HCEC 1CT (cell line): ENCODE measurements at places on chromosomes 13 and 19.
A peak's percentile ranks its signal among the peaks of the same experiment; 100 is the strongest.

GRCh38 chr13:77184455-77184854 is 142.4 kb downstream of the MYCBP2 start:
- DNase-seq: no peak

GRCh38 chr19:15439821-15440641 is 9.7 kb downstream of the WIZ start:
- DNase-seq: no peak

- DNase-seq: no peak
These were observed 1.2 kb downstream of the MAP1S start for GRCh38 chr19:17720440-17720839.

- DNase-seq: no peak
These were observed 8.0 kb upstream of the PDE4C start for GRCh38 chr19:18234194-18234593.

DNA sequence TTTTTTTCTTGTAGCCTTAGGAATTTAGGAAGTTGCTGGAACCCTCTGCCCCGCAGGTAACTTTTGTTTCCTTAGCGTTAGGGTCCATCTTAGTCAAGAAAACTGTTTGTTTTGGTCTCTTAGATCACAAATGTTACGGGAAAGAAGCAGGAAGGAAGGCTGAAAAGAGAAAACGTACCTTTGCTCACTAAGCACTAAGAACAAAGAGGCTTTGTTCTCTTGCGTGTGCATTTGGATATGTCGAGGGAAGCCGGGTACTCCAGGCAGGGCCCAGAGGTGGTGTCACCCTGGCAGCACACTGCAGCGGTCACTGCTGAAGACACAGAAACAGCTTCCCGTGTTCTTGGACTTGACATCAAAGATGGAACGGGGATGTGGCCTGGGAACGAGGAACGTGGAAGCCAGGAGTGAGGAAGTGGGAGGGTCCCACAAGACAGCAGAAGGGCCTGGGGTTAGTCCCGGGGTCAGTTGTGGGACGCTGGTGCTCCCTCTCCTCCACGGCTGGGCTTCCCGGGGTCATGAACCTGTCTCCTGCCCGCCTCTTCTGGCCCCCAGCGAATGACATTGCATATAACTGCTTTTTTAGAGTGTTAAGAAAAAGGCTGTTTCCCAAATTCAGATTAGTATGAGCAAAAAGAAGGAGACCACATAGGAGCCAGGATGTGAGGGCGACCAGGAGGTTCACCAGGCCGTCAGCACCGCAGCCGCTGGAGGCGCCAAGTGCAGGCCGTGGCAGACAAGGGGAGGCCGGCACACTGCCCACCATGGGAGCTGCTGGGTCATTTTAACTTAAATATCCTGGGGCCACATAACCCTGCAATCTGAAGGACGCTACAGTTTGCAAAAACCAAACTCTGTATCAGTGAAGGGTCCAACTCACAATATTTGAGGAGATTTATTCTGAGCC is 31.6 kb downstream of the ATP11A start:
- DNase-seq: no peak

DNA sequence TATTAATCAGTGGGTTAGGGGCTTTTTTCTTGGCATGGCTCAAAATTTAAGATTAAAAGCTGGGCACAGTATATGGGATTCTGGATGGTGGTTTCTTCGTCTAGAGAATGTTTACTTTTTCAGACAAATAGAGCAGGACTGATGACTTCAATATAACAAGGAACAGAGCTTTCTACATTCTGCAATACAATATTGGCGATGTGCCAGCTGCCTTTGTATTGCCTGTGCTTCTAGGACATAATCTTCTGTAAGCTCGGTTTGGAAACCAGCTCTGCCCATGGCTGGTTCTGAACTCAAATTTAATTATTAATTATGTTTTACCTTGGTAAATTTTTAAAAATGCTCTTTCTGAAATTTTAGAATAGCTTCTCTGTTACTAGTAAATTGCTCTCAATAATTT is 139.1 kb upstream of the TRPC4 start:
- no peak for DNase-seq

DNA sequence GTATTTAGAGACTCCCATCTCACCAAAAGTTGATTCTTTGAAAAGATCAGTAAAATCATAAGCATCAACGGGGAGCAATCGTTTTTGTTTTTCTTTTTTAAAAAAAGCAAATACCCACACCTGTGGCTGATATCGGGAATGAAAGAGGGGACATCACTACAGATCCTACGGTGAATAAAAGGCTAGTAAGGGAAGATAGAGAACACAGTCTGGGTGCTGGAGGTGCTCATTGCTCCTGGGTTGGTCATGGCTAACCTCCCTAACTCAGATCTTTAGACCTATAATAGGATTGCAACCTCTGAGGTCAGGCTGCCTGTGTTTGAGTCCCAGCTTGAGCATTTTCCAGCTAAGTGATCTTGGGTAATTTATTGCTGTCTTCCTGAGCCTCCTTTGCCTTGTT is 1.1 kb downstream of the EHD2 start:
- no peak for DNase-seq

GRCh38 chr13:53112522-53112921 is 83.9 kb downstream of the OLFM4 start:
- DNase-seq: no peak

GRCh38 chr13:62093984-62094780 is 678.5 kb upstream of the PCDH20 start:
- no peak for DNase-seq

DNA sequence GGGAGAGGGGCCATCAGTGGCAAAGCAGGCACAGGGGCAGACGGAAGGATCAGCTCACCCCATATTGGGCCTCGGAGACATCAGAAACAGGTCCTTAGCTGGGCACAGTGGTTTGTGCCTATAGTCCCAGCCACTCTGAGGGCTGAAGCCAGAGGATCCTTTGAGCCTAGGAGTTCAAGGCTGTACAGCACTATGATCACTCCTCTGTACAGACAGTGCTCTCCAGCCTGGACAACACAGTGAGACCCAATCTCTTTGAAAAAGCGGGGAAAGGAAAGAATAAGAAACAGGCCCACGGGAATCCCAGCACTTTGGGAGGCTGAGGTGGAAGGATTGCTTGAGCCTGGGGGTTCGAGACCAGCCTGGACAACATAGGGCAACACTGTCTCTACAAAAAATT is 6.0 kb downstream of the SERTAD1 start:
- no peak for DNase-seq

GRCh38 chr13:70896136-70896535 is 787.9 kb upstream of the KLHL1 start:
- no peak for DNase-seq

GRCh38 chr19:4759388-4760284 is 31.9 kb upstream of the FEM1A start:
- DNase-seq: peak; percentile 77

DNA sequence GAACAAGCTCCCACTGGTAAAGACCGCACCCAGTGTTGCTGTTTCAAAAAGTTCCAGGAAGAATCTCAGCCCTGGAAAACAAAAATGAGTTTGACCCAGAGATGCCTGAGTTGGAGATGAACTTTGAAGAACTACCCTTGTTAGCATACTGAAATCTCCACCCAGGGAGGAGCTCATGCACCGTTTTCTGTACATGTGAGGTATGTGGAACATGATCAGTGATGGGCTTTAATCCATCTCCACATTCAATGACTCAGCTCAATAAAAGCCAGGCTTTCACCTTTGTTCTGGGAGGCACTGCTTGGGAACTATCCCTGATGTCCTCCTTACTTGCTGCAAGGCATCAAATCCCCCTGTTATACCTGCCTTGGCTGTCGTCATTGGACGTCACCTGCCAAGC is 279.9 kb downstream of the UQCRFS1 start:
- no peak for DNase-seq

DNA sequence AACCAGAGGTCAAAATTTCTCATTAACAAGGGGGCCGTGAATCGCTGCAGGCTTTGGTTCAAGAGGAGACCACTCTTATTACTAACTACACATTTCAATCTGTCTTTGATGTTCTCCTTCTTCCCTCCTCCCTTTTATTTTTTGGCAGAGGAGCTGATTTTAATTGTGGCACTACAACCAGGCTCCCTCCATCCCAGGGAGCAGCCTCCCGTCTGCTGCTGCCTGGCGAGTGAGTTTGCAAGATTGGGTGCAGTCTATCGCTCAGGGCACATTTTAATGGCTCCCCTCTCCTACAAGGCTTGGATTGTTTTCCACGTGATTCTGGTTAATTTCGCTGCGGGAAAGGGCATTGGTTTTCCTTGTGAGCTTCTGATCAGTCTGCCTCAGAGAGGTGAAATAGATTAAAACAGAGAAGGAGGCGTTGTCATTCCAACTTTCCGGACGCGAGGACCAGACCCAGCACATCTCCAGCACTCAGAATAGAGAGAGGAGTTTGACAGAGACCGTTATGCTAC is 81.4 kb downstream of the KCTD15 start:
- no peak for DNase-seq

- no peak for DNase-seq
These were observed 948.8 kb upstream of the SLC10A2 start for GRCh38 chr13:104014803-104015645.

- no peak for DNase-seq
These were observed 832.0 kb upstream of the SLITRK5 start for GRCh38 chr13:86839221-86839620.

DNA sequence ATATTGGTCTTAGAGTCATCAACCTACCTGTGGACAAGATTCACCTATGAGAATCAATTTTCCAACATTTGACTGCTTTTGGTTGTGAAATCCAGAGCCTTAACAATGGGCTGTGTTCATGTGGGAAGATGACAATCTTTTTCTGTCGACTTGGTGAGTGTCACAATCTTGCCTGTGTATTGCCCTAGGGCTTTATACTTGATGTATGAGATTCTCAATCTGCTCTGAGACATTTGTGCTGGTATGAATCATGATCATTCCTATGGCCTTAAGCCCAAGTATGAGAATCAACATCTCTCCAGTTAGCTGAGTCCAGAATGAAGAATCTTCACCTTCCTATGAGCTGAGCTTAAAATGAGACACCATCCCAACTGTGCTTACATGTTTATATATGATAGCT is 68.7 kb downstream of the ZNF726 start:
- DNase-seq: no peak

DNA sequence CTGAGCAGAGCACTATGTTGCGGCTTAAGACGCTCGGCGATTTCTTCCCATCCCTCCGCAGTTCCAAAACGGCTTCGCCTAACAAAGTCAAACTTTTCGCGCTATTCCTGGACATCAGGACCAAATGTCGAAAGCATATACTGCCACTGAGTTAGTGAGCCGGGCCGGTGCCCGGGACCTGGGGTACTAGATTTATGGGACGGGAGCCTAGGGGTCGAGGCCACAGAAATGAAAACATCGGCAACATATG is 699 bp downstream of the RCBTB2 start:
- peak; percentile 41 for DNase-seq

DNA sequence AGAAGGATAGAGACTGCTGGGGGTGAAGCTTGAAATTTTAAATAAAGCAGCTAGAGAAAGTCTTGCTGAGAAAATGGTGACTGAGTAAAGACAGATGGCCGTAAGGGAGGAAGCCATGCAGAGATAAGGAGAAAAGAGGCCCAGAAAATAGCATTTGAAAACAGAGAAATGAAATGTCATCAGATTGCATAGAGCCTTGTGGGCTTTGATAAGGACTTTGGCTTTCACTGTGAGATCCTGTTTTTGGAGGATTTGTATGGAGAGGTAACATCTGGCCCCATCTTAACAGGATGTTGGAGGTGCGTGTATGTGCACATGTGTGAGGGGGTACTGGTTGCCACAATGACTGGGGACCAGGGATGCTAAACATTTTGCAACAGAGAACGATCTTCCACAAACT is 19.5 kb upstream of the ATP8A2 start:
- DNase-seq: no peak

DNA sequence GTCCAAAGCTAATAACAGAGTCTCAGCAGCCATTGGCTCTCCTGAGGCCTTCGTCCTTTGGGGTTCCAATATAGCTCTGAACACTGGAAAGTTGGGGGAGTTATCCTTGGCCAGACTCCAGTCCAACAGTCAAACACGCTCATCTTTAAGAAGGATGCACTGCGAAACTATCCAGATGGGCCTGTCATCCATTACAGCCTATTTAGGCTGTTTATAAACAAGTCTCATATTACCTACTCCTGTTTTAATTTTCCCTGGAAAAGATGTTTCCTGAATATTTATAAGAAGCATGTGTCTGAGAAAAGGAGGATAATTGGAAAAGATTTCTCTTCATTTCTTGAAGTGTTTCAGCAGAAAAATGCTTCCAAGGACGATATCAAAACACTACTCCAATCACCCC is 170.7 kb downstream of the DCT start:
- DNase-seq: no peak

DNA sequence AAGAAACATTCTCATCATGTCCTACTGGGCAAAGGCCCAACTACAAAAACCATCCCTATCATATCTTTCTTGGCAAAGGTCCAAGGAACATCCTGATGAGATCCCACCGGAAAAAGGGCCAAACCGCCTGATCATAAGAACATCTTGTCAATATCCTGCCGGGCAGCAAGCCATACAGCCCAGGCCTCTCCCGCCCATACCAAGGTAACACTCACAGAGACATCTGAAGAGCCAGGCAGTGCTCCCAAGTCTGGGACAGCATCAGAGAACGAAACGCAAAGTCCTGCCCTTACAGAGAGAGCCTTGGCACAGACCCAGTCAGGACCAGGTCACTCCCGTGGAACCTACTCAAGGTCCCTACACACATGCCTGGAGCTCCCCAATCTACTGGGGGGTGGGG is 18.5 kb upstream of the ZNF331 start:
- no peak for DNase-seq

- DNase-seq: peak; percentile 83
These were observed 12.6 kb downstream of the XRCC1 start for GRCh38 chr19:43562698-43563241.

DNA sequence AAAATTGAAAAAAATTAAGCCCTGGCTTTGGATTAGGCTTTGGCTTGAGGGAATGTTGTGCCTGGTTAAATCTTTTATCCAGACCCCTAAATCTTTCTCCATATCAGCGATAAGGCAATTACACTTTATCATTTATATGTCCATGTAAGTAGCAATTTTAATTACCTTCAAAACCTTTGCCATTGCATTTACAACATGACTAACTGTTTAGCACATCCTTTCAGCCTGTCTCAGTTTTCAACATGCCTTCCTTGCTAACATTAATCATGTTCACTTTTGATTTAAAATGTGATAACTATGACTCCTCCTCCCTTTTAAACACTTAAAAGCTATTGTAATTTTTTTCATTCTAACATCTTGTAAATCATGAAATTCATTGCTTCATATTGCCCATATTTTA is 583.7 kb downstream of the SLITRK1 start:
- peak; percentile 10 for DNase-seq

GRCh38 chr19:53912653-53913052 is 3.6 kb downstream of the CACNG7 start:
- no peak for DNase-seq

- peak; percentile 60 for DNase-seq
These were observed 4.3 kb downstream of the RUVBL2 start for GRCh38 chr19:48997972-48998371.
